ENCODE measurements at places on chromosomes 7 and 10.

DNA sequence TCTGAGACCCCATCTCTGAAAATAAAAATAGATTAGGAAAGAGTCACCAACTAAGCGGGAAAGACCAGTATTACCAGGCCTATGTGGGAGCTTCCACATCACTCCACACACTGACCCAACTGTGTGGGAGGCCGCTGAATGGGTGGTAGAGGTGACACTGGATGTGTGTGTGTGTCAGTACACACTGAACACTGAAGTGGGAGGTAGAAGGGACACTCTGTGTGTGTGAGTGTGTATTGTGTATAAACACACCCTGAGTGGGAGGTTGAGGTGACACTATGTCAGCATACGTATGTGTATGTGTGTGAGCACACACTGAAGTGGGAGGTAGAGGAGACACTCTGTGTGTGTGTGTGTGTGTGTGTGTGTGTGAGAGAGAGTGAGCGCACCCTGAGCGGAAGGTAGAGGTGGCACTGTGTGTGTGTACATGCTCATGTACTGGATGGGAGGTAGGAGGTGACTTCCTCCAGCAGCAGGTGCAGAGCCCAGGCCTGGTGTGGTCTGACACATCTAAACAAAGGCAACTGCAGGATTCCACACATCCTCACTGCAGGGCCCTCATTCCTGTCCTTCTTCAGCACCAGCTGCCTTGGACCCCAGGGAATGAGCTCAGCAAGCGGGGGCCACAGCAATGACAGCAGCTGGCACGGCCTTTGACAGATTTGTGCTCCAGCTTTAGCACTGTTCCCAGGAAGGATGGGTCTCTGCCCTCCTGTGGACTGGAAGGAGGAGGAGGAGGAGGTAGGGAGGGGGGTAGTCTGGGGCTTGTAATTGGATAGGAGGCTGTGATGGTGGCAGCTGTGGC lies 26.5 kb upstream of the RBM20 start:
- no peak for DNase-seq

- no peak for DNase-seq
Measured at GRCh38 chr10:12409613-12410012, 60.3 kb downstream of the CAMK1D start.

DNA sequence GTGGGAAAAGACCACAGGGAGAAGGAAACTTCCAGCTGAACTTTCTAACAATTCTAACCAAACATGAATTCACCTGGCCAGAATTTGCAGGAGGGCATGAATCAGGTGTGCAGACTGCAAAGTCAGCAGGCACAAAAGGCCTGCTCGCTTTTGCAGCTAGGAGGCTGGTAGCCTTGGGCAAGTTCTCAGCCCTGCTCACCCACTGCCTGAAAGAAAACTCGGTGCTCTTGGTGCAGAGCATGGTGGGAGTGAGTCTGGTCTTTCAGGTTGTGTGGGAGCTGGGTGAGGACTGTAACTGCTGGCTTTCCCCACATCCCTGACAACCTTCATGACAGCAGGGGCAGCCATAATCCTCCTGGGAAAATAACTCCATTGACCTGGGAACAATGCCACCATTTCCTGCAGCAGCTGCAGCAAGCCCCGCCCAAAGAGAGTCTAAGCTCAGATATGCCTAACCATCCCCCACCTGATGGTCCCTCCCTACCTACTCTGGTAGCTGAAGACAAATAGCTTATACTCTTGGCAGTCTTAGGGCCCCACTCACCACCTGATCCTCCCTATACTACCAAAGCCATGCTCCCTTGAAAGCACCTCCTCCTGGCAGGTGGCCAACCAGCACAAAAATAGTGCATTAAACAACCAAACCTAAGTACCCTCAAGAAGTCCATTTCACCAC lies 31.6 kb downstream of the ZNF117 start:
- no peak for DNase-seq

GRCh38 chr7:149422162-149422913 lies 38.5 kb downstream of the ZNF777 start:
- peak; percentile 77 for DNase-seq

GRCh38 chr10:67657775-67658174 lies 38.2 kb downstream of the CTNNA3 start:
- no peak for DNase-seq

DNA sequence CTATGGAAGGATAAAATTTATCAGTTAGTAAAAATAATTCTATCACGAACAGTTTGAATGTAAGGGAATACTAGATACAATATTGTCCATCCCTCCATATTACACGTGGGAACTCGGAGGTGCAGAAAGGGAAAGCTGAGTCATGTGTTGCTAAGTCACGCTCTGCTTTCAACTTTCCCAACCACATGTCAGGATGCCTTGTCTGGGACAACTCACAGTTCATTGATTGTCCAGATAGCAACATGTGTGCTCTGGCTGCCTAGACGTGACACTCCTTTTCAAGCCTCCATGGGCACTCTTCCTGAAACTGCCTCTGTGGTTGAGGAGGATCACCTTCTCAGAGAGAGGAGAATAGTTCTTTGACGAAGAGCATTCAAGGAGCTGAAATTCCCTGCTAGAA lies 808.1 kb downstream of the GRID1 start:
- no peak for DNase-seq

GRCh38 chr7:46032942-46033341 lies 111.9 kb upstream of the IGFBP3 start:
- DNase-seq: peak; percentile 36

DNA sequence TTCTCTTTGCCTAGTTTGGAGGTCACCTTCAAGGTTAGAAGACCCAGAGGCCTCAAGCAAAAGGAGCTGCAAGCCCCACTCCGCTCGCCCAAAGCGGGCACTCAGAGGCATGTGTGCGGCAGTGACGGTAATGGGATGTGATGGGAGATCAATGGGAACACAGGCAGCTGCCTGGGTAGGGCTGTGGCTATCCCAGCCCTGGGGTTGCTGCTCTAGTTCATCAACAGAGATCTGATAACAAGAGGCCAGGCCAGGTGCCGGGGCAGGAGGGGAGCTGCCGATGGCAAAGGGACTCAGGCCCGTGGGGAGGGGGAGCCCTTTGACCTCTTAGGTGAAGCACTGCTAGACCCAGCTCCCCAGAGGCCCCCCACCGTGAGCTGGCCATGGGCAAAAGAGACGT lies 52.0 kb upstream of the GNA12 start:
- no peak for DNase-seq

- no peak for DNase-seq
Measured at GRCh38 chr7:116787881-116788280, 74.5 kb upstream of the CAPZA2 start.

DNA sequence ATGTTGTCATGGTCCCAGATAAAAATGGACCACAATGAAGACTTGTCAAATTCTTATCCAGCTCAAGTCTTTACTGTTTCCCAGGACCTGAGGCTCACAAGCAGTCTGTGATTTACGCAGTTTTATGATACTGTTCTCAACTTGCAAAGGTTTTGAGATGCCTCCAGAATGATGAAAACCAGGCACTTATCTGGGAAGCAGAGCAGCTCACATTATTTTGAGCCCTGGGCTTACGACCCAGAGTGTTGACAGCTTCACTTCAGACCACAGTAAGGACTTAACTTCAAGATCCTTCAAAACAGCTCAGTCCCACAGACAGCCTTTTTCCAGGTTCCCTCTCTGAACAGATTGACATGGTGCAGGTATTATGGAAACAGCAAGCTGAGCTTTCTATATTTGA lies 236.1 kb downstream of the RNLS start:
- no peak for DNase-seq

DNA sequence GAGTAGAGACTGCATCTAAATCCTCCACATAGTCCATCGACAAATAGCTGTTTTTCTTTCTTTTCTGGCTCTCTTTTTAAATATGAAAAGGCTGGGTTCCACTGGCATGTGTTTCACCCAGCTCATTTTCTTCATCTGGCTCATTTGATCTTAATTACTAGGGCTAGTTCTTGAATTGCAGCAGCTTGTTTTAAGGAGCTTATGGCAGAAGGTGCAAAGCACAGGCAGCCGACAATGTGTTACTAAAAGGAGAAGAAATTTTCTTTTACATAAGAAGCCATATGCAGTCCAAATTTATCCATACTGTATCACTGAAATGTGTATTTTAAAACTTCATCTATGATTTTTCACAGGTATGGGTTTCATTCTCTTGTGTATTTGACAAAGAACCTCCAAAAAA lies 205.6 kb upstream of the PTER start:
- no peak for DNase-seq

- DNase-seq: no peak
Measured at GRCh38 chr7:907158-907980, 31.0 kb downstream of the GET4 start.

GRCh38 chr10:114347241-114347640 lies 57.1 kb downstream of the AFAP1L2 start:
- DNase-seq: no peak

DNA sequence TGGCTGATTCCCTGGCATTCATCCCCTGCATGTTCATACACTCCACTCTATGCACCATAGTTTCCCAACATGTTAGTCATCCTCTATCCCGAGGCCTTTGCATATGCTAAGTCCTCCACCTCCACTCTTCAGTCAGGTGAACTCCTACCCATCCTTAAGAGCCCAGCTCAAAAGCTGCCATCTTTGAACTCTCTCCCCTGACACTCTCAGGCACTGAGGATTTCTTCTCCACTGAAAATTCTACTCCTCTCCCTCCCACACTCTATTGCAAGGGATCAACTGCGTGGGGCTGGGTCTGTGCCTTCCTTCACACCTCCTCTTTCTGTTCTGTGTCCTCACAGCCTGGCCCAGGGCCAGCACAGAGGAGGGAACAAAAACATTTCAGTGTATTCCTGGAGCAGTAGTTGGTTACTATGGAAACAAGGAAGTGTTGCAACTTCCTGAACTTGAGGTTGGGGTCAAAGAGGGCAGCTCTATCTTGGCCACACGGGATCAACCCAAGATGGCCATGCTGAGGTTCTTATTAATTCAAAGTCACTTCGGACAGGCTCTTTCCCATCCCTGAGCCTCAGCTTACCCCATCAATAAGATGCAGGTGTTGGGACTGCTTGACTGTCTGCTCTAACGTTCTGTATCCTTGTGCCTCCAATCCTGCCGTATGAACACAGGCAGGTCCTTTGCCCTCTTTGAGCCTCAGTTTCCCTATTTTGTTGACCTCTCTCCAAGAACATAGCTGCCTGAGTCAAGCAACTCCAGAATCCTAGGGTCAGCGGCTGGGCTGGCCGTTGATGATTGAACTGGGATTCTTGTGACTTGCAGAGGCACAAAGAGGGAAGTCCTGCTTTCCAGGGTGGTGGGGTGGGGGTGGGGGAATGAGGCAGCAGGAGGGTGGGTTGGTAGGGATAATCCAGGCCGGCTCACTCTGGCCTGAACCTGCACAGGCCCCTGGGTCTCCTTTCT lies 15.5 kb downstream of the ZMIZ1 start:
- DNase-seq: peak; percentile 90

DNA sequence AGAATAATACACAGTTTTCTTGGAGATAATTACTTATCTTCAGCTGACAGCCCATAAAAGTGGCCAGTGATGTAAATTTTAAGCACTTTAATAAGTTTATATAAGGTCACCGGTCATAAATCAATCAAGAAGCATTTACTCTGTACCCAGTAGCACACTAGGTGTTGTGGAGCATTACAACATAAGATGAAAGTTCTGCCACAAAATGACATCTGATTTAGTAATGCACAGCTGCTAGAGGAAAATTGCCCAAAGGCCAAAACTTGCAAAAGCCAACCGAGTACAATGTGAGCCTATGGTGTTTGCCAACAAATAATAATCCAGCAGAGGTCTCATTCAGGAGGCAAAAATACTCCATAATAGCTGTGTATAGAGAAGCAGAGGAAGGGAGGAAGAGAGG lies 63.6 kb downstream of the GPR37 start:
- peak; percentile 10 for DNase-seq

DNA sequence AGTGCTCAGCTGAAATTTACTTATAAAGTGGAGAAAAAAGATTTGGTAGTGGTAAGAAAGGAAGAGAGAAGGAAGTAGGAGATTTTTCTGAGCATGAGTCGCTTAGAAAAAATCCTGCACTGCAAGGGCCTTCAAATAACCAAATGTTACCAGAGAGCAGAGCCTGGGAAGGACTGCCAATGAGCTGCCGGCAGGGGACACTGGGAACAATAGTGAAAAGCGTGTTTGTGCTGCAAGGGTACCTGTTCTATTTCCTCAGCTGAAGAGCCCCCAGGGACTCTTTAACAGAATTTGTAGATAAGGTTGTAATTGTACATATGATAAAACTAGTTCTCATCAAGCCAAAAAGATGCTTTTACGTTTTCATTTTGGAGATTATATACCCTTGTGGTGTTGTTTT lies 696.3 kb upstream of the C7orf33 start:
- no peak for DNase-seq

DNA sequence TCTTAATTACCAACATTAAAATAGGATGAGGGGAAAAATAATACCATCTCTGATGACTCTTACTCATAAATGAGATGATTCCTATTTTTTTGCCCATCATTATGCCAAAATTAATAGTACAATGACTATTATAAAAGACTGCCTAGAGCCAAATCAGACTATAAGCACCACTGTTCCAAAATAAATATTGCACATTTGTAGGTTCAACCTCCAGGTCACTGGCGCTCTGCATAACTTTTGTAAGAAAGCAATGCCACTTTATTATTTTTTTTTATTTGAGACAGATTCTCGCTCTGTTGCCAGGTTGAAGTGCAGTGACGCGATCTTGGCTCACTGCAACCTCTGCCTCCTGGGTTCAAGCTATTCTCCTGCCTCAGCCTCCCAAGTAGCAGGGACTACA lies 142.5 kb upstream of the SP8 start:
- DNase-seq: no peak

GRCh38 chr7:32062150-32062549 lies 8.1 kb downstream of the PDE1C start:
- DNase-seq: peak; percentile 18

GRCh38 chr7:125930848-125931247 lies 1001.2 kb upstream of the POT1 start:
- no peak for DNase-seq

DNA sequence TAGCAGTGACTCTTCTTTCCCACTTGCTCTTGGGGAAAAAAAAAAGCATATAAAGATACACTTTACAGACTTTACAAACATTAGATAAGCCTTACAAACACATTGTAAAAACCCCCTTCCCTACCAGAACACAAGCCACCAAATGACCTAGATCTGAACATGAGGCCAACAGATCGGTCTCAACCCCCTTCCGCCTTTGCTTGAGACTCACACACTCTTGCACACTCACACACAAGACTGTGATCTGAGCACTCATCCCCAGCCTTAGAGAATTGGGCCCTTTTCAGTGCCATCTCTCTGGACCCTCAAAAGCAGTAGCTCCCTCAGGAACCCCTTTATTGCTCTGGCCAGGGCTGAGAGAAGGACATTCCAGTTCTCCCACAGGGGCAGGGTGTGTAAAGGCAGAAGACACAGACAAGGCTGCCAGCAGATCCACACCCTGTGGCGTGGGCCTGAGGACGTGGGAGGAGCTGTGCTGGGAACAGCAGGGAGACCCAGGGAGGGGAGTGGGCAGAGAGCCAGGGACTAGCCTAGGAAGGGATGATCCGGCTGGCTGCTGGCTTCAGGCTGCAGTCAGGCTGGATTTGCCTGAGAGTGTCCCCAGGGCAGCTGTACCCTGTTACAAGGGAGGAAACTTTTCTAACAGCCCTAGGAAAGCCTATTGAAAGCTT lies 206.7 kb downstream of the KIAA1217 start:
- peak; percentile 37 for DNase-seq

Measured in RWPE1 (cell line).